ENCODE measurements at places on chromosomes 7 and 10.
A peak's percentile ranks its signal among the peaks of the same experiment; 100 is the strongest.

- no peak for DNase-seq
Observed at GRCh38 chr10:131310142-131310541, 1.4 kb downstream of the TCERG1L start.

DNA sequence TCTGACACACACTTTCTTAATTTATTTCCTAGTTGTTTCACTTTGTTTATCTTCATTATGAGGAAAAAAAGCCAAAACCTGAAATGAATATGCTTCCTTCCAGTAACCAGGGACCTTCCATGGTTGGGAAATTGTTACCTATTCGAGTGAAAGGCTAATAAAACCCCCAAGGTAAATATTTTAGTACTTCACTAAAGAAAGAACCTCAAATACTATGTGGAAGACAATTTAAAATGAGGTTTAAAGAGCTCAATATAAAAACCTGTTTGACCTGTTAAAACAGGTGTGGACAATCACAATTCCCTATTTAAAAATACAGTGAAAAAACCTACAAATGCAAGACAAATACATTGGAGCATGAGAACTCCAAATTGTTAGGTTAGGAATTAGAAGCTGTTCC is 192.6 kb downstream of the CFTR start:
- no peak for DNase-seq

GRCh38 chr10:25125201-25125611 is 49.6 kb upstream of the GPR158 start:
- DNase-seq, result no peak

DNA sequence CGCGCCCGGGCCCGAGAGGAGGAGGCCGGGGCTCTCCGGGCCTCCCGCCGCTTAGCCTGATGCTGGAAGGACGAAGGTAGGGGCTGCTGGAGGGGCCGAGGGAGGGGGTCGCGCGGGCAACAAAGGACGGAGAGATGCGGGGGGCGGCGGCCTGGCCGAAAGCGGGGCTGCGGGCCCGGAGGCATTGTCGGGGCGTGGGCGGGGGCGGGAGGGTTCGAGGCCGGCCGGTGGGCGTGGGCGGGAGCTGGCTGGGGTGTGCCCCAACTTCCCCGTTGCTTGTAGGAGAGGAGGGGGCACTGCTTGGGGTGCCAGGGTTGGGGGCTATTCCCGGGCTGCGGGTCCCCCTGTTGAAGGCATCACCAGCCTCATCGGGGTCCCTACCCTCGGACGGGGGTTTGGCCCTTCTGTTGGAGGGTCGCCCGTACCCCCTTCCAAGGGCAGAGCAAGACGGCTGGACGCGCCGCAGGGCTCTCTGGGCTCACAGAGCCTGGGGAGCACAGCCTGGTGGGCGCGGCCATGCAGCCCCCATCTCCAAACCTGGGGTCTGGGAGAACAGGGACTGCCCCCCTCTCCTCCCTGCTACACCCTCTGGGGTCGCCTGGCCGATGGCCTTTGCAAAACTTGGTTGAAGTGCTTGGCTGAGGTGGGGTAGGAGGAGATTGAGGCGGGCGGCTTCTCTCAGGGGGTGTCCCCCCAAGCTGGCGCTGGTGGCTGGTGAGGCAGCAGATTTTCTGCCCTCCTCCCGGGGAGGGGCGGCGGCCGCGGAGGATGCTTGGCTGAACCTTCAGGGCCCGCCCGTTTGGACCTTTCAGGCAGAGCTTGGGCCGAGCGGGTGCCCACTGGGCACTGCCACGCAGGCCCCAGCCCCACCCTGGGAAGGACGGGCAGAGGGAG is 699 bp downstream of the CLIP2 start:
- DNase-seq, result peak; percentile 44

GRCh38 chr7:40572810-40573465 is 438.1 kb downstream of the SUGCT start:
- no peak for DNase-seq

- no peak for DNase-seq
Observed at GRCh38 chr7:25913598-25914224, 238.3 kb upstream of the NFE2L3 start.

DNA sequence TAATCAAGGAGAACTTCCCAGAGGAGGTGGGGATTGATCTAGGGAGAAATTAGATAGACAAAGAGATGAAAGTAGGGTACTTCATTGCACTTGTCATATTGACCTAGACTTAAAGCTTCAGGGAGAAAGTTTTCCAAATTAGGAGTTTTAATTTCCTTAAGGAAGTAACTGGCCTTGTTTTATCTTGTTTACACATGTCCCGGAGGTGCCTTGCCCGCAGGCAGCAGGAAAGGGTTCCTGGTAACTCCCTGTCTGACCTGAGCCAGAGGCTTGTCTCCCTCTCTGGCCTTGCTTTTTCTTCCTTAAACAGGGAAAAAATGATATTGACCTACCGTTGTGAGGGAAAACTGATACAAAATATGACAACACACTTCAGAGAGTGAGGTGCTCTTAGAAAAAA is 181.6 kb downstream of the EVX1 start:
- DNase-seq, result no peak

GRCh38 chr10:25707572-25707971 is 226.5 kb upstream of the MYO3A start:
- DNase-seq, result no peak

DNA sequence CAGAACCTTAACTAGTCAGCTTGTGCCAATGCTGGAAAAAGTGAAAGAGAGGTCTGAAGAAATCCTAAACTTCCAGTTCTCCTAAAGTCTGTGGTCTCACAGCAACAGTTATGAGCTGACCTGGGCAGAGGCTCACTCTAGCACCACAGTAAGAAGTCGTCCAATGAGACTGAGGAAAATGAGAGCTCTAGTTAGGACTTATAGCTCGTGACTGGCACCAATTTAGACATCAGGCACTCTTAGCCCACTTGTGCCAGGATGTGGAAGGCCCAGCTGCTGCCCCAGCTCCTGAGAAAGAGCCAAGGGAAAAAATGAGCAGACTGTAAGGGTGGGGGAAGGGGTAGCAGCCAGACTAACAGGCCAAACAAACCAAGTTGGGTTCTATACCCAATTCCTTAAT is 7.6 kb downstream of the MMS19 start:
- no peak for DNase-seq

- no peak for DNase-seq
Observed at GRCh38 chr10:60420991-60421894, 31.6 kb upstream of the ANK3 start.
